Stimulated activated naive CD8-positive, alpha-beta T cell treated with anti-CD3 and anti-CD28 coated beads, Interleukin-15, Interleukin-2, amounts not matched to agents 100 U/mL and 50 U/mL, for 24 hours (primary cell): ENCODE measurements at places on chromosomes 4 and X.

DNA sequence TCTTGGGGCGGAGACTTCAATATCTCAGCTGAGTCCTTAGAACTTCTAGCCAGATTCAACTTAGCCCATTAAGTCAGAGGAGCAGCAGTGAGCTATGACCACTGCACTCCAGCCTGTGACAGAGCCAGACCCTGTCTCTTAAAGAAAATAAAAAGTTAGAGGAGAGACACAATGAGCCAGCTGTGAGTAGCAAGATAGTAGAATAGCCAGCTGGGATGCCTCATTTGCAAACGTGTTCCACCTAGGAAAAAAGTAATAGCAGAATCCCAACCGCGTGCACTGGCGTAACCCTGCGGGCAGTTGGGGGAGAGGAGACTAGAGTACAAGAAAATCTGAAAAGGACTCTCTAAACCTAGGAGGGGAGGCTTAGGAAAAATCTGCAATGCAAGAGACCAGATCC, 133.2 kb upstream of the ANXA3 start:
- no peak for DNase-seq

- no peak for DNase-seq
Measured at GRCh38 chr4:132065940-132066495, 1083.1 kb upstream of the PCDH10 start.

DNA sequence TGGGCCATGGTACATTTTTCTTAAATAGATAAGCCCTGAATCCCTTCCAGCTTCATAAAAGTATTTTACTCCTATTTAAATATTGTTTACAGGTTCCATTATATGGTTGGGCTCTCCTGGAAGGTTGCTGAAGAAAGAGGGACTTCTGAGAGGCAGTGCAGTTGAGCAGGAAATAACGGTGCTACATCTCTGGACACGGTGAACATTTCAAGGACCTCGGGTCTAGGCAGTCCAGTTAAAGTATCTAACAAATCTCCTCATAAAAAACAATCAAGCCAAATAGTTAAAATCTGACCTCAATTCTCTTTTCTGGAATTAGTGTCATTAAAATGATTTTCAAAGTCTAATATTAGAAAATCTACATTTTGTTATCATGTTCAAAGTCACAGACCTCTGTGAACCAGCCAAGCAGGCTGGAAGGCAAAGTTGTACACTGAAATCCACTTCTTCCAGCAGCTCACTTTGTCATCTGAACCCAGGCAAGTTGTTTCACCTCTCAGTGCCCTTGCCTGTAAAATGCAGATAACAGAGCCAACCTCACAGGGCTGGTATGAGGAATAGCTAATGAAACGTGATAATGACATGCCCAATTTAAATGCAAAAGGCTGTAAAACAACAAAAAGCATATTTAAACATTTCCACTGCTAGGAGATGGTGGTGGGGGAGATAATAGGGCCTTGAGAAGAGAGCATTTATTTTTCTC, 267.0 kb upstream of the KLF3 start:
- DNase-seq: no peak

GRCh38 chr4:8119877-8120276, 38.7 kb downstream of the ABLIM2 start:
- no peak for DNase-seq

- DNase-seq: no peak
Measured at GRCh38 chrX:50842221-50842620, 28.2 kb upstream of the SHROOM4 start.

GRCh38 chr4:54233277-54233696, 4.2 kb downstream of the PDGFRA start:
- DNase-seq: peak; percentile 87
